ENCODE measurements at places on chromosomes 1 and 21.
A peak's percentile ranks its signal among the peaks of the same experiment; 100 is the strongest.

- no peak for DNase-seq
Observed at GRCh38 chr1:233078396-233078795, 128.0 kb downstream of the NTPCR start.

DNA sequence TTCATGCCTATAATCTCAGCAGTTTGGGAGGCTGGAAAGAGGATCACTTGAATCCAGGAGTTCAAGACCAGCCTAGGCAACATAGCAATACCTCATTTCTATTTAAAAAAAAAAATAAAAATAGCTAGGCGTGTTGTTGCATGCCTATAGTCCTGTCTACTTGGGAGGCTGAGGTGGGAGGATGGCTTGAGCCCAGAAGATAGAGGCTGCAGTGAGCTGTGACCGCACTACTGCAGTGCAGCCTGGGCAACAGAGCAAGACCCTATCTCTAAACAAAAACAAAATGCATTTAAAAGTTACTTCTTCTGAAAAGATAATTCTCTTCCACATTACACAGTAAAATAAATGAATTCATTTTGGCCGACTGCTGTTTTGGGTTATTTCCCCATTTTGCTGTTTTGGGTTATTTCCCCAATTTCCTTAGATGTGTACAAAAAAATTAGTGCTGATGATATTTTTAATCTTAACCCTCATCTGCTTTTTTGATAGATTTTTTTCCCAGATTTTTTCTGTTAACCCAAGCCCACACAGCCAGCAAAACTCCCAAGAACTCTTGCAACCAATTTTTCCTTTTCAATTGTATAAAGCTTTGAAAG, 23.0 kb upstream of the SAMSN1 start:
- no peak for DNase-seq

DNA sequence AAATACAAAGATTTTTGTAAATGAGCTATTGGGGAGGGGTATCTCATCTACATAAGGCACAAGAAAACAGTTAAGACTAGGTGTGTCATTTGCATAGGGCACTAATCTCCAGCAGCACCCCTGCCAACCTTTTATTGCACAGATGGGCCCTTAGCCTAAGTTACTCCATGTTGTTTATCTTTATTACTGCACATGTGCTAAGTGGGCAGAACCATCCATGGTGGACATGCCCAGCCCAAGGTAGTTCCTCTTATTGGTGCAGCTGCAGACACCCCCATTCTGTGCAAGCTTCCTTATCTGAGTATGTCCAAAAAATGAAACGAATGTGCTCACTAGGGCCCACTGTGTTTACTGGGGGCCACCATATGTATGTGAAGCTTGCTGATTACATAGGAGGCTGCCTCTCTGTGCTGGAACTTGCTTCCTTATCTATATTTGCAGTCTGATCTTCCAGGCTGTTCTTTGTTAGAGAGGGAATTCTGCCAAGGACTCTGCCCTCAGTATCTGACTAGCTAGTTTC, 77.3 kb upstream of the NEK7 start:
- peak; percentile 82 for DNase-seq

DNA sequence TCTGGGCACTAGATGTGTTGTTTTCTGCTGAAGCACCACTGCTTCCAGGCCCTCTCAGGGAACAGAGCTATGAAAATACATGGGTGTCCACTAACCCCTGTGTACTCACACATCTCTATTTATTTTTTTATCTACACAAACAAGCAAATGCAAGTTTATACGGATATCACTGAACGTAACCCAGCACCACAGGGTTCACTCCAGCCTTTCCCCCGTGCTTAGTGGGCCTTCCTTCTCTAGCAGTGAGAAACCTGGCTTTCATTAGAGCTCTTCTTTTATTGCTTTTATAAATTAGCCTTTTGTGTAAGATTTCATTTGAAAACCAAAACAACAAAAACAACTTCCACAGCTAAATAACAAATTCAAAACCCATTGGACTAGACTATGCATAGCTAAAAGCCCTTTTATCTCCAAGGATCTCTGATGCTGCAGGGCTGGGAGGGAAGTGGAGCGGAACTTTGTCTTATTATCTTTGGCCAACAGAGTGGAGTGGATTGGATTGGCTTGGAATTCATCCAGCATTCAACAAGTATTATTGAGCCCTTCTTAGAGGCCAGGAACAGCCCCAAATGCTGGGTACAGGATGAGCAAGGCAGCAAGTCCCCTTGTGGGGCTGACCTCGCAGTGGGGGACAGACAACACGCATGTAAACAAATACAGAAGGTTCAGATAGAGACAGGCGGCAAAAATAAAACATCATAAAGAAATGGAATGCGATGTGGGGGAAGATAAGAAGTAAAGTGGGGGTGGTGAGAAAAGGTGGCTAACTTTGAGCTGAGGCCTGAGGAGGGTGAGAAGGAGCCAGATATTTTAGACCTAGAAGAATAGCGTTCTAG, 371.8 kb upstream of the POU3F1 start:
- no peak for DNase-seq

DNA sequence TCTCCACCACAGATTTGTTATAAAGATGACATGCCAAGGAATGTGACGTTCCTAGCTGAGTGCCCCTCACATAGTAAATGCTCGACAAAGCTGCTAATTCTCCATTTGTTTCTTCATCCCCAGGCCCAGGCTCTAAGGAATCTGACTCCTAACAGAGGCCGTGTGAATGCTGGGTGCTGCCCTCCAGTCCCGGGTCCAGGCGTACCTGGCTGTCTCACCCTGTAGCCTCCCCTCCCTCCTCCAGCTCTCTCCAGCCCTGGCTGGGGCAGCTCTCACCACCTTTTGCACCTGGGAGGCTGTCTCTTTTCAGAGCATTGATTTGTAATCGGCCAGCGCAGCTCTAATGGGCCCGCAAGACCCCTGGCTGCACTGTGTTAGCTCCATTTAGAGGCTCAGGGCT, 11.2 kb upstream of the KLHDC7A start:
- DNase-seq, result no peak

DNA sequence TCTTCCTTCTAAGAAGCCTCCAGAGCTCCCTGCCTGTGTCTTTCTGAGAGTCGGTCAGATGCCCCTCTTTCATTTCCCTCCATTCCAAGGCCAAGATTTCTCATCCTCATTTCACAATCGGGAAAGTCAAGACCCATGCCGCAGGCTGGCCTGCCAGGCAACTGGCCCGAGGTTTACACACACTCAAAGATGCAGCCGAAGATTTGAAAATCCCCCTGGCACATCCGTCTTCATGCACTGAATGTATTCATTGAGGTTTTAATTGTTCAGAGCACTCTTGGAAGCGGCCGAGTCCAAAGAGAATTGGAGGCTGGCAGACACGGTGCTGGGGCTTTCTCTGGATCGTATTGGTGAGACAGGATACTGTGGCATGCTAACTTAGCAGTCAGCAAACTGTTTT, 29.1 kb upstream of the SRP9 start:
- DNase-seq, result no peak

DNA sequence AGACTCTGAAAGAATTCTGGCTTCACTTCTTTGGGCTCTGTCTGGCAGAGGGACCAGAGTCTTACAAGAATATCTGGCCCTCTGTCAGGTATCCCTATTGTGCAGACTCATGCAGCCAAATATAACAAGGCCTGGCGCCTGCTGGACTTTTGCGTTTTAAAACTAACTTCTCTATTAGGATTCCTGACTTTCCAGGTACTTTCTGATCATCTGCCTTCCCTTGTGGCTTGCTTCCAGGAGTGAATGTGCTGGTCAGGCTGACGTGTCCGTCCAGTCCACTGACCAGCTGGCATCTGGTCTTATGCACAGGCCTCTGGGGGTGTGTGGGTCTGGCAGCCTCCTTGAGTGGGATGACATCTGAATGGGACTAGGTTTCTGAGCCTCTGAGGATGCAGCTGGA, 8.6 kb upstream of the RAB29 start:
- no peak for DNase-seq

DNA sequence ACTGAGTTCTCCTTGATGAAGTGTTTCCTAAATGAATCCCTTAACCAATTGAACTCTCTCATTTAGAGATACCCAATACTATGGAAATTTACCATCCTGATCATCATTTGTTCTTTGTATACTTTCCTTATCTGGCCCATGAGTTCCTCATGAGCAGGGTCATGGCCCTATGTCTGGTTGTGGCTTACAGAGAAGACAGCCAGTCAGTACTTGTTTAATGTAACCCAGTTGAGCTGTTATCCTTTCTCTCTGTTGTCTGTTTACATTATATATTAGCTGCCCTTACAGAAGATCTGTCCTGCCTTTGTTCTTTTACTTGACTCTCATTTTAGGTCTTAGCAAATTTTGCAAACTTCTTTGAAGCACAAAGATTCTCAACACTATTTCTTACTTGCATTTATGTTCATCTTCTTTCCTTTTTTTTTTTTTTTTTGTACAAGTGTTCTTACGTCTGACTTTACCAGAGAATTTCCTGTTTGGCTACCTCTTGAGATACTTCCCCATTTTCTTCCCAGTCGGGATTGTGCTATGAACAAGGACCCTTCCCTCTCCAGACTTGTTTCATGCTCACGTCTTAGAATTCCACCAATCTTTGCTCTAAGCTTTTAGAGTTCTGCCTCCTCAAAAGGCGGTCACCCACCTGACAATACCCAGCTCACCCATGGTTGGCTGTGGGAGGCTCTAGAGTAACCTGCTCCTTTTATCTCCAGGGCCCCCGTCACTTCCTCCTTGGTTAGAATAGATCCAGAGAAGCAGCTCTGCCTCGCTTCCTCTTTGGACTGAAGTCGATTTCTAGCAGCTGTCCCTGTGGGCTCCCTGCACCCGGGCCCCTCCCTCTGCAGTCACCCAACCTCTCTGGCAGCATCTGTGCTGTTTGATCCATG, 53.6 kb upstream of the RUNX1 start:
- no peak for DNase-seq

DNA sequence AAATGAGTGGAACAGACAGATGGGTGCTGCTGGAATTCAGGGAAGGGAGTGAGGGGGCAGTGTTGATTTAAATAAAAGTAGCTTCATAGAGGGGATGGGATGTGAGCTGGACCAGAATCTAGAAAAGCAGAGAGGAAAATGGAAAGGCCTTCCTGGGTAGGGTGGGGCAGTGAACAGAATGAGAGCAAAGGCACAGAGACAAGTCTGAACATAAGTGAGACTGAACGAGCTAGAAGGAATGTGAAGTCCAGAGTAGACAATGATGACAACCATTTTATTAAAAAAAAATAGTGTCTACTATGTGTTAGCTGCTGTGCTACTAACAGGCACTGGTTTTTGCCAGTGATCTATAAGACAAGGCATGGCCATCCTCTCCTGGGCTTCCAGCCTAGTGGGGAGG, 36.0 kb downstream of the ELK4 start:
- DNase-seq, result no peak

- DNase-seq, result peak; percentile 12
Observed at GRCh38 chr1:54273092-54273794, 73.3 kb downstream of the MRPL37 start.

DNA sequence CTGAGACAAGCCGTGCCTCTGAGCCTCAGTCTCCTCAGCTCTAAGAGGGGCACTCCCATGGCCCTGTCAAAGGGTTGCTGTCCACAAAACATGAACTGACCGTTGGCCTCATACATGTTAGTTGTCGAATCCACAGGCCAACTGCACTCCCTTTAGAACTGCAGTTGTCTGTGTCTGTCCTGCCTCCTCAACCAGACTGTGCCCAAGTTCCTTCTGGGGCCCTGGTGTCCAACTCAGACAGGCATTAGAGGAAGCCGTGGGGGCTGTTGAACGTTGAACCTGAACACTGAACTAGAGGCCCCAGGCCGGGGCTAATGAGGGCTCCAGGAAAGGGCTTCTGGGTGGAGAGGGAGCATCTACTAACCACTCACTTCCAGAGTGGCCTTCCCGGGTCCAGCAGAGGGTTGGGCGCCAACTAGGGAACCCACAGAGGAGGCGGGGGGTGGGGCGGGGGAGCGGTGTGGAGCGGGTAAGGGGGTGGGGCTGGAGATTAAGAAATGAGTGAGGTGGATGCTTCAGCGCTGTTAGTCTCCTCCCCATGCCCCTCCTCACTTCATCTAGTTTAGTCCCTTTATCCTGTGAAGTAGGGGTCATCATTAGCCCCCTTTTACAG, at the start of gene RAB42:
RAB42 (plus strand) TSS at position 558 of the 613 bp plus-strand sequence. CDS start 247 bp downstream, outside the sequence.
- DNase-seq, result peak; percentile 38

DNA sequence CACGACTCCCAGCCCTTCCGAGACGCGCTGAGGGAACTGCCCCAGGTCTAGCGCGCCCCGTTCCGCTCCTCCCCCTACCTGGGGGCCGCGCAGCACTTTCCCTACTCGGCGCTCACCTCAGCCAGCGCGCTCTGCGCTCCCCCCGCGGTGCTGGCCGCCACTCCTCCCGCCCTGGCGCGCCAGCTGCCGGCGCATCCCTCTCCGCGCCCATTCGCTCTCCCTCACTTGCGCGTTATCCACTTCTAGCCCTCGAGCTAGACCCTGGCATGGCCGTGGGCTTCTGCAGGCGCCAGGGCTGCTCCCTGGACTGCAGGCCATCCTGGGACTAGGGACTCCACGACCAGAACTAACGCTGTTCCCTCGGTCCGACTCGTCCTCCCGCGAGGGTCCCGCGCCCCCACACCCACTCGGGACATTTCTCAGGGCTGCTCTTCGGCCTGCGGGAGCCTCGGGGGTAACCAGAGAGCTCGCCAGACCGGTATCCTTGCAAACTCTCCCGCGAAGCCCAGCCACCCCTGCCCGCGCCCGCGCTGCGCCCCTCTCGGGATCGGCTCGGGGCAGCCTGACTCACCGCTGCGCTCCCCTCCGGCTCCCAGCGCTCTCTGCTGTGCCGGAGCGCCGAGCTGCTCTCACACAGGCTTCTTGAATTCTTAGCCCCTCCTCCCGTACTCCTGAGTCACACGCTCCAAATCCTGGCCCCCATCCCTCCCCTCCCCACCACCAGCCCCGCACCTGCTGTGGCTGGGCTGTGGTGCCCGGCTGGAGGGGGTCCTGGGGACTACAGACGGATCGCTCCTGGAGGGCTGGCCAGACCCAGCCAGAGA, at the start of gene NGF:
NGF (minus strand) TSS at position 617 of the 824 bp plus-strand sequence. CDS start 51,454 bp downstream, outside the sequence.
- no peak for DNase-seq

- DNase-seq, result no peak
Observed at GRCh38 chr1:208057056-208057455, 146.1 kb upstream of the CD34 start.

DNA sequence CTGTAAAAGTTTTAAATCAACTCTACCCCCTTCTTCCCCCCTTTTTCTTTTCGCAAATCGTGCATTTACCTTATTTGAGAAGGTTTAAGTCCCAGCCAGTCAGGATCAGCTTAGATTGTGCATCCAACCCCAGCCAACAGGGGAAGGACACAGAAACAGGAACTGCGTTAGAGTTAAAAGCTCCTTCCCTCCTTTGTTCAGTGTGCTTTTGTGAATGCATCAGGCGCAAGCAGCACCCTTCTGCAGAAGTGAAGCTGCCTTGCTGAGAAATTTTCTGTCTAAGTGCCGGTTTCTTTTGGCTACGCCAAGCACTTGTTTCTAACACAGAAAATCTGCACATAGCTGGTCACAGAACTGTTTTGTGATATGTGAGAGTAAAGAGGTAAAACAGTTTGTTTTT, 56.2 kb upstream of the PRRC2C start:
- DNase-seq, result no peak
